GM13977 (cell line): ENCODE measurements at places on chromosomes 2 and 18.
A peak's percentile ranks its signal among the peaks of the same experiment; 100 is the strongest.

- DNase-seq, result no peak
Observed at GRCh38 chr2:200681697-200682096, 95.9 kb downstream of the AOX1 start.

- DNase-seq, result no peak
Observed at GRCh38 chr2:119873350-119874315, 113.9 kb downstream of the PTPN4 start.

- no peak for DNase-seq
Observed at GRCh38 chr2:182822733-182823132, 43.7 kb downstream of the FRZB start.

DNA sequence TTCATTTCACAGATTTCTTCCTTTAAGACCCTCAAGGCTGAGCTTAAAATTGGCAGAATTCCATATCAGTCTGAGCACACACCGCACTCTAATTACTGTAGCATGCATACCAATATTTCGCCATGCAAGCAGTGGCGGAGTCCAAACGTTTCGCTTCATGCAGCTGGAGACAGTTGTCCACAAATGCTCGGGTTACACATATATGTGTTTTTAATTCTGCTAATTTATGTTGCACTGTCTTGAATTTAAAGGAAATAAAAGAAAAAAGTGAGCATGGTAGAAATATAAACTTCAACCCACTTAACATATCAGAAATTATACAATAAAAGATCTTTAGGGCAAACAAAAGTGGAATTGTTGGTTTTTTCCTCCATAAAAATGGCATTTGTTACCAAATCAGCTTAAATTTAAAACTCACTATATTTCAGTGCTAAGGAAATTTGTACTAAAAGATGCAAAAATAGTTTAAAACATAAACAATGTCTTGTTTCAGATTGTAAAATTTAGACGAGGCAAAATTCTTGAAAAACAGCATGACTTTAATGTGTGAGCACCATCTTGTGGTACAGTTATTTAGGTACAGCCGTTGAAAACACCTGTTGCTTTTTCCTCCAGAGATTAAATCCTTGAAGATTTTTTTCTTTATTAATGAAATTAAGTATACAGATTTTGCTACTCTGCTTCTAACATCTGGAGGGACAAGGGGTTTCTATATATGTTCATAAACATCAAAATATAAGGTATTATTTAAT is 24.1 kb upstream of the KANSL1L start:
- peak; percentile 18 for DNase-seq

DNA sequence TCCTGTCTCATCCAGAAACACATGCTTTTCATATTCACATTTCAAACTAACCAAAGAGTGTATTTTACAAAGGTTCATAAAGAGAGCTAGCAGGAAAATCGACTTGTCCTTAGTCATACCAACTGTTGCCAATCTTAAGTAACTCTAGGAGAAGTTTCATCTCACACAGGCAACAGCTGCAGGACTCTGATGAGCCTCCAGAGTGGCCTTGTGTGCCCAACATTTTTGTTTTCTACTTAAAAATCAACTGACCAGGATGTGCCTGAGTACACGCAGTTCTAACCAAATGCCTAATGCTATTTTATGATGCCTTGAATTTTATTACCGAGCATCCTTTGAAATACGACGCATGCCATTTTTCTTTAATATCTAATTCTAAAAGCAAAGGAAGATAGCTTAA is 595.9 kb upstream of the LRRTM4 start:
- no peak for DNase-seq

- no peak for DNase-seq
Observed at GRCh38 chr2:49514201-49514600, 359.9 kb upstream of the FSHR start.

- DNase-seq, result no peak
Observed at GRCh38 chr2:47751856-47752414, 31.0 kb upstream of the MSH6 start.

- DNase-seq, result no peak
Observed at GRCh38 chr2:110905217-110905616, 172.8 kb downstream of the ACOXL start.

- no peak for DNase-seq
Observed at GRCh38 chr2:235579128-235579527, 85.3 kb downstream of the AGAP1 start.

DNA sequence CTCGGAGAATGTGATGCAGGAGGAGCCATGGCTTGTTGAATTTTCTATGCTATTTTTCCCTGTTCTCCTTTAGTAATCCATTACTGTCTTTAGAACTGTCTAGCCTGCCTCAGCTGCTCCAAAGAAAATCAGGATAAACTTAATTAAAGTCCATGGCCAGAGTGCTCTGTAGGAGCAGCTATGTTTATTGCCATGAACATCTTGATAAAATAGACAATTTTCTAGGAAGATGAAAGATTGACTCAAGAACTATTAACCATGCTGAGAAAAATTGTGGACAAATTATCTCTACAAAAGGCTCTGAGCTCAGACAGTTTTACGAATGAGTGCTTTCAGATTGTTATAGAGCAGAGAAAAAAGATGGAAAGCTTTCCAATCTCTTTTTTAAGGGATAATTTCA is 193.0 kb downstream of the TTC32 start:
- no peak for DNase-seq

DNA sequence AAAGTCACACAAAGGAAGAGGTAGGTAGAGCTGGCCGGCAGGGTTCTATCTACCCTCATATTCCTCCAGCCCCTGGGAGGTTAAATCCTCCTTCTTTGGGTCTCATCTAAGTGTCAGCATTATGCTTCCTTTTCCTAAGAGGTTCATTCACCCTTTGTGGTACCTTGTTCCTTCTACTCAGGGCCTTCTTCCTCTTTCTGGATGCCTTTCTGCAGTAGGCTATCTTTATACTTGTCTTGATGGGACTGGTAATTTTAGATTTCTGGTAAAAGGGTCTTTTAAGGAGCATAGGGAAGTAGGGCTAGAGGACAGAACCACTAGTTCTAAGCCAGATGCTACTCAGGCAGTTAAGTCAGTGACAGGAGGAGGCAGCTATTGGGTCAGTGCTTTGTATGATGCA is 13.7 kb upstream of the TNP1 start:
- DNase-seq, result no peak

DNA sequence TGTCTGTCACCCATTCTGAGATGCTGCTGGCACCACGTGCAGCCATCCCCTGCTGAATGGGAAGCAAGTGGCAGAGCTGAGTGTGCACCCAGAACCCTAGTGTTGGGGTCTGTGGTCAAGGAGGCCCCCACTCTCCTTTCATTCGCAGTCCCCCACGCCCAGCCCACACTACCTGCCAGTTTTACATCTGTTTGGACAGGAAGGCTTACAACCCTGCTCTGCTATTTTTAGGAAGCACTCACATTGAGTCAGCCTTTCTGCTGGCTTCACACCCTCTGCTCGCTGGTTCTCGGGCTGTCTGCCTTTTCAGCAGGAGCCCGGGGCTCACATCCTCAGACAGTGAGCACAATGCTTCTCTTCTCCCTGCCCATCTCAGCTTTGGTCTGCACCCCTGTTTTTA is 10.7 kb upstream of the ADCY3 start:
- DNase-seq, result peak; percentile 84

GRCh38 chr18:24840051-24840450 is 379.6 kb downstream of the HRH4 start:
- DNase-seq, result no peak

GRCh38 chr2:79511320-79511951 is 1.4 kb upstream of the CTNNA2 start:
- DNase-seq, result no peak
